ENCODE measurements at places on chromosomes 3 and 15.

DNA sequence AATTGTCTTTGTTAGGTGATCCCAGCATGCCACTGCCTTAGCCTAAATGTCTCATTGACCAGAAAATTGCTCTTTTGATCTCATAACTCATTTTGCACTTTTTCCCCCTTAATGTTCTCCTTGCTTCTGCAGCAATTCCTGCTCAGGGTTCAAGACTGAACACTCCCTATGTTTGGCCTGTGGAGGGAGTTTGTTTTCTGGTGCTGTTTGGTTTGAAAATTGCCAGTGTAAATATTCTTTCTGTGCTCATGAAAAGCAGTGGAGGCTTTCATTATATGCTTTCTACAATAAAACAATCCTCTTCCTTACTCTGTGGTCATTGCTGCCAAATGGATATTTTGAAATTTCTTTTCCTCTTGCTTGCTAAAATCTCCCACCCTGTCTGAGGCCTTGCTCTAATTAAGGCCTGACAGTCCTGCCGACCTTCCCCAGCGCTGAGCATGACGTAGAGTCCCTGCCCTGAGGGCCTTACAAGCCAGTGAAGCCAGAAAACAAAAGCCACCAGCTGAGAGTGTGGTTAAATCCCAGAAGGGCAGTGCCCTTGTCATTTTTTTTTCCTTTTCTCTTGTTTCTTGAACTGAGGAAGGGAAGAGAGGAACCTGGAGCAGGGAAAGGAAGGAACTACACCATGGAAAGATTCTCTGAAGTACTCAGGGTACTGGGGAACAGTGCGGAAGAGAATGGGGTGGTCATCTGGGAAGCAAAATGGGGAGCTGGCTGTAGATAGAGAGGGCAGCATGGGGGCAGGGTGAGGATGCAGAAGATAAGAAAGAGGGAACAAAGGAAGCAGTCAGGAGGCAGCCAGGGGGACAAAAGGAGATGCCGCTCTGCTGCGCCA is 24.8 kb downstream of the ZBTB38 start:
- no peak for DNase-seq

DNA sequence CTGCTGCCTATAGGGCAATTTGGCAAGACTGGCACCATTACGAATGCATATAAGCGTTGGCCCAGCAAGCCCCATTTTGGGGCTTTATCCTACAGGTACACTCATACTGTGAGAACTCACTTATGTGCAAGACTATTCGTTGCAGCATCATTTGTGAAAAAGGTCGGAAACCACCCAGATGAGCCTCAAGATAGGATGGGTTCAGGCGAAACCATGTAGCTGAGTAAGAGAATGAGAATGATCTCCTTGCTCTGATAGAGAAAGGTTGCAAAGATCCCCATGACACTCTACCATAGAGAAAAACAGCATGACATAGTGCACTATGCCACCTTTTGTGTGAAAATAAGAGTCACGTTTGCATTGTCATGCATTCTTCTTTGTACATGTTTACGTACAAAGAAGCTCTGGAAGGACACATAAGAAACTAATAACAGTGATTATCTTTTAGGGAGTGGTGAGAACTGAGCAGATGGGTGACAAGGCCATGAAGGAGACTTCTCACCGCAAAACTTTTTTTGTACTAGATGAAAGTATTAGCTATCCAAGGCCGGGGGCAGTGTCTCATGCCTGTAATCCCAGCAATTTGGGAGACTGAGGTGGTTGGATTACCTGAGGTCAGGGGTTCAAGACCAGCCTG is 50.0 kb downstream of the RHCG start:
- no peak for DNase-seq

DNA sequence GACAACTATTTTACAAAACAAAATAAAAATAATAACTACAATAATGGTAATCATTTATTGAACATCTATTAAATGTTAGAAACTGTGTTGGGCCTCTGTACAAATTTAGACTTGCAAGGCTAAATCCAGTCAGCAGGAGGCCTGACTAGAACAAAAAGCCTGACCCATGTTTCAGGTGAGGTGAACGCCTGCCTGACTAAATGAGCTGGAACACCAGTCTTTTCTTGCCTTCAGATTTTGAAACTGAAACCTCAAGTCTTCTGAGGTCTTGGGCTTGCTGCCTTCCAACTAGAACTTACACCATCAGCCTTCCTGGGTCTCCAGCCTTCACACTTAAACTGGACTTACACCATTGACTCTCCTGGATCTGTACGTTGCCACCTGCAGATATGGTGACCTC is 706.9 kb downstream of the TBL1XR1 start:
- no peak for DNase-seq

- no peak for DNase-seq
Measured at GRCh38 chr3:16121391-16121790, 53.1 kb upstream of the GALNT15 start.

GRCh38 chr3:79922633-79923032 is 154.8 kb upstream of the ROBO1 start:
- DNase-seq = no peak

- no peak for DNase-seq
Measured at GRCh38 chr15:37865687-37866086, 68.8 kb upstream of the TMCO5A start.

DNA sequence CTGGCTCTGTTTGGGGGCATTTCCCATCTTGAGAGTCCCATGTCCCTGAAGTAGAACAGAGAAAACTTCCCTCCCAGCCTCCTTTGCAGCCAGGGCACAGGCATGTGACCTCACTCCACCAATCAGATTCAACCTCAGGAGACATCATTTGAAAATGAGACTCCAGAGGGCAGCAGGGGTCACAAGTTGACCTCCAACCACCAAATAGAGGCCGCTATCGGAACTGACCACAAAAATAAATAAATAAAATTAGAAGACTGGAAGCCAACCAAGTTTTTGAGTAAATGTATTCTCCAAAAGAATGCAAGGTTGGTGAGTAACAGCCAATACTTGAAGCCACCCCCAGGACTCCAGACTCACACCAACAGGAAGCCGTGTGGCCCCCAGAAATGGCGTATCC is 106.5 kb downstream of the CHSY1 start:
- no peak for DNase-seq

- no peak for DNase-seq
Measured at GRCh38 chr15:51227940-51228732, 110.3 kb downstream of the CYP19A1 start.

DNA sequence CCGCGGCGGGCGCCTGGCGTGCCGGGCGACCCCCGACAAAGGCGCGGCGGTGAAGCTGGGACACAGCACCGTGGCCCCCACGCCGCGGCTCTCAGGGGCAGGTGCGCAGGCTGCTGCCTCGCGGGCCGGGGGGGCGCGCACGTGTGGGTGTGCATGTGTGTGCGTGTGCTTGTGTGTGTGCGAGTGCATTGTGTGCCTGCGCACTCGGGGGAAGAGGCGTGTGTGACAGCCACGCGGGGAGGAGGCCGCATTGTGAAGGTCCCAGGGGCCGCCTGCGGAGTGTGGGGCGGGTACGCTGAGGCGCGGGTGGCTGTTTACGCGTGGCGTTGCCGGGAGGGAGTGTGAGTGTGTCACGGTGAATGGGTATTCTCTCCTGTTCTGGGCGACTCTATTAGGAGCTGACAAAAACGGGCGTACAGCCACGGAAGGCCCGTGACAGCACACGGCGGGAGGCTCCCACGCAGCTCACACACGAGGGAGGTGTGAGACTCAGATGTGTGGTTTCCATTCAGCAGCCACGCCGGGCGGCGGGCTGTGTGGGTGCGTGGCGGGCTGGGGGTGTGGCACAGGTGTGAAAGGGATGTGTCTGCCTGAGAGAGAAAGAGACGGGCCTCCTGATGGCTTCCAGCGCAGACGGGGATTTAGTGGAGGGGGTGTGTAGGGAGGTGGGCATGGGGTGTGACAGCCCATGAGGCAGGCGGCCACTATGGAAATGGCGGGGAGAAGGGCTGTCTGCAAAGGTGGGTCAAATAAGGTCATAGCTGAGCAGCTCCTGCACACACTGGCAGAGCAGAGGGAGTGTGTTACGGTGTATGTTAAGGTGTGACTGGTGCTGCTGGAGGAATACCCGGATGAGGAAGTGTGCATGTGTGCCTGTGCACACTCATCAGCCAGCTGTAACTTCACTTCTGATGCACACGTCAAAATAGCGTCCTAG is 750 bp downstream of the PODXL2 start:
- DNase-seq = no peak

- DNase-seq = no peak
Measured at GRCh38 chr3:77655396-77655795, 615.5 kb downstream of the ROBO2 start.

DNA sequence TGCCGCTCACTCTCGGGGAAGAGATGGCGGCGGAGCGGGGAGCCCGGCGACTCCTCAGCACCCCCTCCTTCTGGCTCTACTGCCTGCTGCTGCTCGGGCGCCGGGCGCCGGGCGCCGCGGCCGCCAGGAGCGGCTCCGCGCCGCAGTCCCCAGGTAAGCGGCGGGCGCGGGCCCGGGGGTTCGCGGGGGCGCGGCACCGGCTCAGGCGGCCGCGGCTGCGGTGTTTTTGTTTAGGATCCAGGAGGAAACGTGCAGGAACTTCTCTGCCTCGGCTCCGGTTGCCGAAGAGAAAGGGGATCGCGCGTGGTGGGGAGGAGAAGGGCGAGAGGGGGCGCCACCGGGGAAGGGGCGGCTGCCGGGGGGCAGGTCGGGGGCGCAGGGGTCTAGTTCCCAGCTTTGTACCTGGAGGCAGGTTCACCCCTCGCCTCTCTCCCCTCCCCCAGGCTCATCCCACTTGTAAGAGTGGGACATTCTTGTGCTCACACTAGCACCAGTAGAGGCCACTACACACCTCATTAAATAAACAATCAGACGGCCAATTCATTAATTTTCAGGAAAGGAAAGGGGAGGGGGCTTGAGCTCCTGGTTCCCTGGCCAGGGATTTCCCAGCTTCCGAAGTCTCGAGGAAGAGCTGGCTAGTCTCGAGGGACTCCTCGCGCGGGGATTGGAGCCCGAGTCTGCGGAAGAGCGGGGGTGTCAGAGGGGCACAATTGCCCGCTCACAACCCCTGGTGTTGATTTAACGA is 562 bp downstream of the NEO1 start:
- peak; percentile 68 for DNase-seq

- DNase-seq = no peak
Measured at GRCh38 chr3:60246361-60246760, 1004.9 kb downstream of the FHIT start.

DNA sequence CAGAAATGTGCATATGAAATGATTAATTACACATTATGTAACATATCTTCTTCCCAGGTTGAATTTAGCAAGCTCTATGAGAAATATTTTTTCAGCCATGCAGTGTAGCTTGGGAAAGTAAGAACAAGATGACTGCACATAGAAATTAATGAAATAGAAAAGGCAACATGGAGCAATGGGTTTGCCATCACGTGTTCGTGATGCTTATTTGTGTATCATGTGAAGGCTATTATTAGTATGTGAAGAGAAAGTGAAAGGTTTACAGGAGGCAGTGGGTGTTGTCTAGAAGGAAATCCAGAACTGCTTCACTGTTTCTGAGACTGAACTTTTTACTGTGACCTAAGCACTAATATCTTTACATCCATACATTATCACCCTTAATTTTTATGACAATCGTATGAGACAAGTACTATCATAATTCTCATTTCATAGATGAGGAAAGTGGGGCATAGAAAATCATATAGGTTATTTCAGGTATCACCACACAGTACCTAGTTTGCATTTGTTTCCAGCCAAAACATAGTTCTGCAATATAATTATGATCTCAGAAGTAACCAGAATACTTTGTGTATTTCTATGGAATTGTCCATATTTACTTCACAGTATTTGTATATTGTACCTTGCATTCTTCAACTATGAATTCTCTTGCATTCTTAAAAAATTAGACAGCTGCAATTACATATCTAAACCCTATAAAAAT is 14.9 kb downstream of the SERPINI1 start:
- DNase-seq = no peak

DNA sequence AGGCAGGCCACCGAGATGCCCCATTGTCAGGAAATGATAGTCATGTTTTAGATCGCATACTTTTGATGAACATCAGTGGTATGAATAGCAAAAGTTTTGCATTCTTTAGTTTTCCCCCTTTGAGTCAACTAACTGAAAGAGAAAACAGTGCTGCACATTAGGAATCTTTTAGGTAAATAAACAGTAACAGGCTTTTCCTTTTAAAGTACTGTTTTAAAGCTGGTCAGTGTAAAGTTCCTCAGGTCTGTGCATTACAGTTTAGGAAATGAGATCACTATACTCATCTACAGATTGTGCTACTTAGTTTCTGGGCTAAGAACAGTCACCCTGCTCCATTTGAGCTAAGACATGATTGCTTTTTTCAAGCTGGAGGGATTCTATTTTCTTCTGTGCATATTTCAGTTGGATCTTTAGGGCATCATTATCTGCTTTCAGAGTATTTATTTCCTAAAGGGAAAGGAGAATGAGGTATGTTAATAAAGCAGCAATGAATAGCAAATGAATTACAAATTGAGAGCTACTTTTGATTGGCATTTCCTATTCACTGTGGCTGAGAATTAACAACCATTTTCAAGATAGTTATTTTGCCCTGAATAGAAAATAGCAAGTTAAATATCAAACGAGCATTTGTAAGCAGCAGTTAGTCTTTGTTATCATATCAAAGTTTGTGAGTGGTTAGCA is 36.5 kb downstream of the FAM98B start:
- no peak for DNase-seq

Measured in RWPE2 (cell line).